ENCODE measurements at places on chromosomes 6 and 20.

DNA sequence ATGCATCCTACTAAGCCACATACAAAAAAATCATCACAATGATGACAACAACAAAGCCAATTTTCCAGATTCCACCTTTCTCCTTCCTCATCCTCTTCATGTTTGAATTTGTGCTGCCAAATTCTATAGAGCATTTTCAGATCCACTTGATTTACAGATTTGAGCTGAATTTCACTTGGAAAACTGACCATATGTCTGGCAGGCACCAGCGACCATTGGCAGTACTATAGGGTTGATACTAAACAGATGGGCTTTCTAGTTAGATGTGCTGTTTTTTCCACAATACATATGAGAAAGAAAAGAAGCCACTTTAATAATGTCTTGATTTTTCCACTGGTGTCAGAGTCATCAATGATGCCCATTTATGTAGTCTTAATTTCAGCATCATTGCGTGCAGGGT lies 127.0 kb downstream of the PHACTR3 start:
- ATAC-seq, result no peak

- ATAC-seq, result no peak
Observed at GRCh38 chr6:151431337-151431736, 20.6 kb downstream of the RMND1 start.

DNA sequence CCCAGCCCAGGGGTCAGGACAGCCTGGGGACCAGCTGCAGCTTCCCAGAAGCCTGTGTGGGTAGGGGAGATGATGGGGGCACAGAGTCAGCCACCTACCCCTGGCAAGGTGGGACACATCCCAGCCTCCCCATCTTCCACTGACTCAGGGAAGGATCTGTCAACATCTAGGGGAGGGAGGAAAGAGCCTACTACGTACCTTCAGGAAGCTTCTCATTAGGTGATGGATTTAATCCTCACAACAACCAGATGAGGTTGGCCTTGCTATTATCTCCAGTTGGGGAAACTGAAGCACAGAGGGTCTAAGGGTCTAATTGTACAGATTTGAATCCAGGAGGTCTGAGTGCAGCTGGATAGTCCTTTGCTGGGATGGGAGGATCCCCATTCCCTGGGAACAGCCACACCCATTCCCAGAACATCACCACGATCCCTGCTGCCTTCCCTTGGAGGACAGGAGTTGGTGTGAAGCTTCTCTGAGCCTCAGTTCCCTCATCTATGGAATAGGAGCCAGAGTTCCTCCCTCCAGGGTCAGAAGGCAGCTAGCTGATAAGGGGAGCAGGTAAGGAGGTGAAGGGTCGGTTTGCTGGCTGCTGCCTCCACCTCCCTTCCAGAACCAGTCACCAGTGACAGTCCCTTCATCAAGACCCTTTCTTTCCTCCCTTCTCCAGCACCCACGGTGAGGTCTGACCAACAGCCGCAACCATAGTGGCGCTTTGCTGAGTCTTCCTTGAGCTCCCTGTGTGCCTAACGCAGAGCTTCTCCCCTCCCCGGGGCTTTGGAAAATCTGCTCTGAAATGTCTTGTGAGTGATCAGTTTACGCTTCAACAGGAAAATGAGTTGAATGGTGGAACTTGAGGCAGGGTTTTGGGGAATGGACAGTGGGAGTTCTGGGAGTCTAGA lies 56.8 kb downstream of the CEBPB start:
- peak; percentile 15 for ATAC-seq

- no peak for ATAC-seq
Observed at GRCh38 chr6:38420207-38420606, 219.5 kb downstream of the BTBD9 start.

DNA sequence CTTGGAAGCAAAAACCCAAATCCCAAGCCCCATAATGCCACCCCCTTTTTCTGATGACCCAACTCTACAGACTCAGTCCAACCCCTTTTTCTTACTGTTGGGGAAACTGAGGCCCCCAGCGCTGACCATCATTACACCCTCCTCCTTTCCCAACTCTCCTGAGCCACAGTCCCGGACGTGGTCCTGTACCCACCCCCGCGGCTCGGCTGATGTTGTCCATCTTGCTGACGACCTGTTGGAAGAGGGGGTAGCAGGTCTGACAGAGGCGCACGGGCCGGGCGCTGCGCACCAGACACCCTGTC lies 533 bp downstream of the OSTM1 start:
- ATAC-seq, result no peak

DNA sequence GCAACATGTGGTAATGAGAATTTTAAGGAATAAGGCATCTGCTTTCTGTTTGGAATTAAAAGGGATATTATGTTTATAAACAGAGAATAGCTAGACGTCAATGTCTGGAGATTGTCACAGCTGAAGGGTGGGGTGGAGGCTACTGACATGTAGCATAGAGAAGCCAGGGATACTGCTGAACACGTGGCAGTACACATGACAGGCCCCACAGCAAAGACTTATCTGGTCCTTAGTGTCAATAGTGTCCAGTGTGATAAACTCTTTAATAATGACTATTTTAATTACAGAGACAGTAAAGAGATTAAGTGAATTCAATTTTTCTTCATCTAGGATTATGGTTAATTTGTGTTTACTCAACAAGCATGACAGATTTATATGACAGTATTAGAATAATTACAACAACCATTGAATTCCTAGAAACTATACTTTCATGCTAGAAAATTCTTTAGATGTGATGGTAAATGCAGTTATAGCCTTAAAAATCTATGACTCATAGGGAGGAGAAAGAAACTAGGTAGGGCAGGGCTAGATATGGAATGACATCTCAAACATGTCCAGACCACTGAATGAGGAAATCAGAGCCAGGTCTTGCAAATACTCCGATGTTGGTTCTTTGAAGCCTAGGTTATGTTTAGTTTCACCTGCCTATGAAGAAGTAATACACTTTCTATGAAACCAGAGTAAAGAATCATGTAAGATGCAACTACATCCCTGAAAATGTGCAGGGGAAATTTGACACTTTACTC lies 399.5 kb downstream of the PHF3 start:
- ATAC-seq, result no peak

- no peak for ATAC-seq
Observed at GRCh38 chr20:22579119-22579427, 5.3 kb downstream of the FOXA2 start.

- peak; percentile 81 for ATAC-seq
Observed at GRCh38 chr6:132391391-132392269, 9.6 kb downstream of the MOXD1 start.

GRCh38 chr20:22389836-22390542 lies 194.4 kb downstream of the FOXA2 start:
- no peak for ATAC-seq

- no peak for ATAC-seq
Observed at GRCh38 chr6:111080698-111081097, 6.6 kb upstream of the SLC16A10 start.
